ENCODE measurements at places on chromosomes 2 and 18.

- DNase-seq = no peak
These were observed 61.3 kb upstream of the FHL2 start for GRCh38 chr2:105460048-105460732.

GRCh38 chr2:126978333-126978732 lies 79.6 kb downstream of the TEX51 start:
- DNase-seq = no peak

- peak; percentile 48 for DNase-seq
These were observed 135.1 kb upstream of the TFPI start for GRCh38 chr2:187689372-187689771.

DNA sequence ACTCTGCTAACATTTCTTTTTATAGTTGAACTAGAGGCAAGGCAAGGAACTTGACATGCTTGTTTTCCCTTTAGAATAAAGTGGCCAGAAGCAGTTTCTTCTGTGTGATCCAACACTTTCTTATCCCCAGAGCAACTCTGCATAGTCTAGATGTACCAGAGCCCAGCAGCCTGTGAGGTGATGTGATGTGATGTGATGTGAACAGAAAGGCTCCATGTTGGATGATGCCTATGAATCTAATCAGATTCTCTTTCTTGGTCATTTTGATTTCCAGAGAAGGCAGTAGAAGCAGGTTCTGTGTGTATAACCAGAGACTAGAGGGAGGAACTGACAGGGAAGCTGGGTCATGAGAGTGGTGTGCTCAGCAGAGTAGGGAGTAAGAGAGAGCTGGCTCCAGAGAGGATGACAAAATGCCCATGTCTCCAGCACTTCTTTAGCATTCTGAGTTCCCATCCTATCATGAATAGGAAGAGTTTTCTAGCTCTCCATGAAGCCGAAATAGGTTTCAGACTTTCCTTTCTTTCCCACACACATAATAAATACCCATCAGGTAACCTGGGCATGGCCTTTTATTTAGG lies 31.0 kb upstream of the PTH2R start:
- no peak for DNase-seq

- DNase-seq = peak; percentile 67
These were observed 96.0 kb upstream of the TTC39C start for GRCh38 chr18:23918395-23919032.

DNA sequence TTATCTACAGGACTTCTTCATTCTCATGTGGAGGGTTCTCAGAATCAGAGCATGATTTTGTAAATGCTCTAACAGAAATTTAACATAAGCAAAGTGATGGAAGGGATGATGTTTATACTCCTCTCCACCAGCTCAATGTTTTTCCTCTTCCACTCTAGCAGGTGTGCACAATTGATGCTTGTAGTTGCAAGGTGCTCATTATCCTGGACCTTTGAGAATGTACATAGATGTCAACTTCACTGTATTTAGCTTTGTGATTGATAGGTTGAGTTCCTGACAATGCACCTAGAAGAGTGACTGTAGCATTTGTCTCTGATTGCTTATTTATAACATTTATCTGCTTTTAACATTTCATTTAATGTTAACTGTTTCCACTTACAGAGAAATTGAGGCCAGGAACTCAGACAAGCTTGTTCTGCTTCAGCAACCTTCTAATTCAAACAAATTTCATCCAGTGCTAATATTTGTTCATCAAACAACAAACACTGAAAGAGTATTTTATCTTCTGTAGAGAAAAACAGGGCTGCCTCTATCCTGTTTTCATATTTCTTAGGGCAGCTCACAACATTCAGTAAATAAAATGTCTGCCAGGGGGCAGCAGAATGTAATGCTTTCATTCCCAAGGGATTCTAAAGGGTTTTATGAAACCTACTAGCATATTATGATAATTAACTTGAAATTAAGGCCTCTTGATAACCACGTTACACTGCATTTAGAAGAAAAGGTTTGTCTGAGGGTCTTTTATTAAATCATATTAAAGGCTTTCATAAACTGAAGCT lies 127.9 kb upstream of the NOL4 start:
- DNase-seq = no peak

DNA sequence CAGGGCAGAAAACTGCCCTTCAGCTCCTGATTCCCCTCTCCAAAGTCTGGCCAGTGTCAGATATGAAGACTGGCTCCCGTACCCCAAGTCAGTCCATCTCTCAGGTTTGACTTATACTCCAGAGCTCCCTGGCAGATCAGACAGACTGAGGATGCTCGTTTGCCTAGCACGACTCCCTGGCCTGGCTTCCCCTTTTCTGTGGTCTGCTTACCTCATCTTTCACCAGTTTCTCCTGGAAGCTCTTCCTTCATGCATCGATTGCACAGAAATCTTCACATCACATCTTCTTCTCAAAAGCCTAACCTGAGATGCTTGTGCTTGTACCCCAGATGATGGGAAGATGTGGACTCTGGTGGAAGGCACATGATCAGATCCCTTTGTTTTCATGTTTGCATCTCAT lies 387.9 kb upstream of the POU3F3 start:
- no peak for DNase-seq

- no peak for DNase-seq
These were observed 77.6 kb downstream of the ASB1 start for GRCh38 chr2:238504181-238504931.

- DNase-seq = no peak
These were observed 40.2 kb downstream of the INPP4A start for GRCh38 chr2:98484652-98485452.

- DNase-seq = no peak
These were observed 133.0 kb upstream of the CELF4 start for GRCh38 chr18:37698508-37699040.

- peak; percentile 26 for DNase-seq
These were observed 1.3 kb downstream of the COLEC12 start for GRCh38 chr18:498931-499775.

DNA sequence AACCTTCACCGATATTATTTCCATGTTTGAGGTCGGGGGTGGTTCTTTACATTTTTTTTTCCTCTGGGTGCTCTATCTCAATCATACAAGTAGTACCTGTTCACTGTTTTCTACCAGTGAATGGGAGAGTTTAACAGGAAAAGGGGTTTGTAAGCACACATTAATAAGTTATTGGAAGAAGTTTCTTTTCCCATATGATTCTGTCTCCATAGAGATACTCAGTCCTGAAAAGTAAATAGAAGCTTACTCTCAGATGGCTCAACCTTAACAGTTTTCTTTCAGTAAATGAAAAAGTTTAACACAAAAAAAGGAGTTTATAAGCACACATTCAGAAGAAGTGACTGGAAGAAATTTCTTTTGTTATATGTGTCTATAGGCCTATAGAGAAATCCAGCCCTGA lies 995.6 kb upstream of the SLC39A10 start:
- DNase-seq = no peak

GRCh38 chr2:233384811-233385488 lies 30.7 kb downstream of the DGKD start:
- DNase-seq = peak; percentile 15

GRCh38 chr18:80258640-80259039 lies 11.3 kb upstream of the PARD6G start:
- no peak for DNase-seq

GRCh38 chr2:157769856-157770255 lies 106.3 kb downstream of the ACVR1 start:
- DNase-seq = no peak

- no peak for DNase-seq
These were observed 32.6 kb downstream of the BIN1 start for GRCh38 chr2:127074358-127074757.

DNA sequence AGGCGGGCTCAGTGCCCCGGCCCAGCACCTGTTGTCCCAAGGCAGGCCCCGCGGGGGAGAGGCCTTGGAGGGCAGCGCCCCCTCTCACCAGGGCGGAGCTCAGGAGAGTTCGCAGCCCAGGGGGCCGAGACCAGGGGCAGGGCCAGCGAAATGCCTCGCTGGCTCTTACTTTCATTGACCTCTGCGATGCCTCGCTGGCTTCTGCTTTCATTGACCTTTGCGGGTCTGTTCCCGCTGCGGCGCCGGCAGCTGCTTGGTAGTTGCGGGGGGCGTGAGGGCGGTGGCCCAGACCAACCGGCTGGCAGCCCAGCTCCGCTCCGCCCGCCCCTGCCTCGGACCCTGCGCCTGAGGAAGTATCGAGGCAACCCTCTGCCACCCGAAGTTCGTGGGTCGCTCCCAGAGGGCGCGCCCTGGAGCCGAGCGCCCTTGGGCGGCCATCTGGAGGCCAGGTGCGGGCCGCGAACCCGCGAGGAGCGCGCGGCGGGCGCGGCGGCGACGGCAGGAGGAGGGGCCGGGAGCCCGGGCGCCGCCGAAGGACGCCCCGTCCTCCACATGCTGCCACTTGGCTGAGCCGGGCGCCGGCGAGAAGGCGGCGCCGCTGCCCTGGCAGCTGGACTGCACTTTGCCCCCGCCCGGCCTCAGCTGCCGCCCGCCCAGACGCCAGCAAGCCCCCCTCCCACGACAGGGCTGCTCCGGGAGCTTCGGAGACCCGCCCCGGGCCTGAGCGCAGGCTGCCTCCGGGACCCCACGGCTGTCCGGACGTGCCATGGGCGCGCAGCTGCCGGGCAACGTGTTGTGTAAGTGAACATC lies 118.0 kb upstream of the MSTN start:
- peak; percentile 69 for DNase-seq

- DNase-seq = peak; percentile 41
These were observed 162.1 kb downstream of the SH3RF3 start for GRCh38 chr2:109290887-109291643.

DNA sequence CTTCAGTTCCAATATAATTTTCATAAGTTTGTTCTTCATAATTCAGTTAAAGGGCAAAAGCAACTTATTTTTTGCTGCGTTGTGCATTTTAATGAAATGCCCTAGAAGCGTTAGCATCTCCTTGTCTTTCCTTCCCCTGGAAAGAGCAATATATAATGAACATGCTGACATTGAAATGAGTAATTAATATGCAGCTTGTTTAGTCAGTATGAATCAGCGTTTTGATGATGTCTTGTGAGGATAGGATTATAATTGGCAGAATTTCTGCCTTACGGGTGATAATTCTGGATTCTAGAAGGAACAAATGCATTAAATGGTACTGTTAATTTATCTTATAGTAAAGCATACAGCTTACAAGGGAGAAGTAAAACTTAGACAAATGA lies 152.3 kb upstream of the MMADHC start:
- no peak for DNase-seq

All from LHCN-M2 (cell line).